CD4-positive, CD25-positive, alpha-beta regulatory T cell (primary cell): ENCODE measurements at places on chromosomes 3 and 15. TPM values are rescaled to one million over a fixed set of nuclear protein-coding genes. Genes with fewer than 3 reads are reported as not detected.

MUSTN1 gene
- not detected for polyA plus RNA-seq

SLC6A20 gene
- polyA plus RNA-seq: not detected

- H3K27me3 ChIP-seq: no peaks in the 10 kb centered on the region
- no peak for DNase-seq
- H3K36me3 ChIP-seq: no peaks in the 10 kb centered on the region
- no peak overlapping the region for H3K4me3 ChIP-seq
These were observed 55.7 kb downstream of the EPHB1 start for GRCh38 chr3:134850761-134851160.

DNA sequence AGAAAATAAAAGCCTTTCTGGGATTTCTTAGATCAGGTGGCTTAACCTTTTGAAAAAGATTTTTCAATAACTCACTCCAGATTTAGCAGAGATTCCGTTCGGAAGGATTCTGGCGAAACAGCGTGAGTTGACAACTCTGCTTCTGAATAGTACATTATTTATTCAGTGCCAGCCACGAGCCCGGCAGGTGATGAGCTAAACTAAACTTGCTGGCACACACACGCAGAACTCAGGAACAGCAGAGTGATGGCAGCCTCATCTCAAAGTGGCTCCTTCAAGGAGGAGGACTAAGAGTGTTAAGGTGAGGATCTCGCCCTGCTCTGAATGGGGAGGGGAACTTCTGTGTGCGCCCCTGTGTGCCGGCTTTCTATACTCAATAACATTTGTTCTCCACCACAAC is 114.3 kb downstream of the FAM43A start:
- H3K27me3 ChIP-seq: peaks cover 3% of the 10 kb centered on the region
- no peaks in the 10 kb centered on the region for H3K4me1 ChIP-seq
- H3K27ac ChIP-seq: no peak overlapping the region
